ENCODE measurements at places on chromosomes 11 and 22. TPM values are rescaled to one million over a fixed set of nuclear protein-coding genes. Genes with fewer than 3 reads are reported as not detected.

Gene RIMBP3C
- 0.13 TPM for total RNA-seq

Gene MGAT3
- 0.91 TPM for total RNA-seq

Gene TBX1
- total RNA-seq = 4.2 TPM

Gene IGF2
- total RNA-seq = 2.9 TPM

Gene GSTT2B
- total RNA-seq = 0.22 TPM

Gene CYTH4
- total RNA-seq = 1.5 TPM

All from A549 treated with Hydrocortisone at 1 μM for 4 hours (cell line).